Activated gamma-delta T cell (primary cell): ENCODE measurements at places on chromosomes 1 and 21.

DNA sequence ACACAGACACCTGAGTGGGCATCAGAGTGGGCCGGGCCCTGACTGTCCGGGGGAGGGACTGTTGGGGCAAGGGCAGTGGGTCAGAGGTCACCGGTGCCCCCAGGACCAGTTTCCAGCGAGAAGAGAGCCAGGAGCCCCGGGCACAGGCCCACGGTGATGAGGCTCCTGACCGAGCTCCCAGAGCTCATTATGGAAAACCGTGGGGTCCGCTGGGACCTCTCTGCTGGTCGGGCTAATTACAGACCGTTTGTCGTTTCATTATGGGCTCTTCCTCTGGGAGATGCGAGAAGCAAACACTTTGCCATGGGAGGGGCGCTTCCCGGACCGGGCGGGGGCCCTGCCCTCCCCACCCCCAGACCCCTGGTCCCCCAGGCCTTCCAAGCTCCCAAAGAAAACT is 12.0 kb upstream of the TTLL10 start:
- no peak for DNase-seq

DNA sequence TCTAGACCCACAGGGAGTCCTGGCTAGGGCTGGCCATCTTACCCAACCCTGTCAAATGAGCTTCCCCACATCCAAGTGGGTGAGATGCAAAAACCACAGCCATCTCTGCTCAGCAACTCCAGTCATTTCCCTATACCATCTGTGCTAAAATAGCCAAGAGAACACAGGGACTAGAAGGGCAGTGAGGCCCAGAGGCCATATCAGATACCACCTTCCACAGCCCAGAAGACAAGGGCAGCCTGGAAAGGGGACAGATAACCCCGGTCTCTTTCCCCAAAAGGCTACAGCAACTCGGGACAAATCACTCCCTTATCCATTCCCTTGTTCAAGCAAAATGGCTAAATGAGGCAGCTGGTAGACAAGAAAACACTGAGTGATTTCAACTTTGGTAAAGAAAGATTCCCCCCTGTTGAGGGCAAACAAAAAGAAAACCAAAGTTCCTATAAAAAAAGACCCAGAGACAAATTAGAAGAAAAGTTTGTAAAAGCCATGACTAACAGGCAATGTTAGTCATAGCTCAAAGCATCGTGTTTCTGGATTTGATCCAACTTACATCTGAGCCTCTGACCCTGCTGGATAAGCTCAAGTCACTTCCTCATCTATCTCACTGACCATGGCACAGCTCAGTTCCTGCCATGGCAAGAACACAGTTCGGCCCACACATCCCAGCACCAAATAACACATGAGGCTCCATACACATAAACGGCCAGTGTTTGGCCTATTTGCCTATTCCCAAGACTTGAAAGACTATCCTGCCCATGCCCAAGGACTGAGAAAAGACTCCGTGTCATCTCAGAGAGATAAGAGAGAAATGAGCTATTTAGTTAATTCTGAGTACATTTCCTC is 3.1 kb downstream of the LAMB3 start:
- DNase-seq, result no peak

GRCh38 chr21:40950970-40951369 is 104.0 kb upstream of the DSCAM start:
- no peak for DNase-seq

DNA sequence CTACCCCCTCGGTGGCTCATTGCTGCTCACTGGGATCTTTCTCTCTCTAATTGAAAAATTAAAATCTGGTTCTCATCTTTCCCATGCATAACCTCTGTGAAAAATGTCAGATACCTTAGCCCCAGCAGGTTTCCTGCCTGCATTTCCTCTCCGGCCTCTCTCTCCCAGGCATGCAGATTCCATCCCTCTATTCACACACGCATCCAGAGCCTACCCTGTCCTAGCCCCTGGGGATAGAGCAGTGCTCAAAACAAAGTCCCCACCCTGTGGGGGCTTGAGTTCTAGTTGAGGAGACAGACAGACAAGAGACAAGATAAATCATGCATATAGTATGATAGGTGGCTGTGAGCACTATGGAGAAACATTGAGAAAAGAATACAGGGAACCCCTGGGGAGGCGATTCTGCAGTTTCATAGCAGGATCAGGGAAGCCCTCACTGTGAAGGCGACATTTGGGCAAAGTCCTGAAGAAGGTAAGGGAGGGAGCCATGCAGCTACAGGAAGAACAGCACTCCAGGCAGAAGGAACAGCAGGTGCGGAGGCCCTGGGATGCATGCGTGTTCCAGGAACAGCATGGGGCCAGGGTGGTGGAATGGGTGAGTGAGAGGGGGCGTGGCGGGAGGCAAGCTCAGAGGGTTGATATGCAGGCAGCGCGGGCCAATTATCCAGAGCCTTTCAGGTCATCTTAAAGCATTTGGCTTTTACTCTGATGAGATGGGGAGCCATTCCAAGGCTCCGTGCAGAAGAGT is 3.5 kb upstream of the BSND start:
- DNase-seq, result no peak

- DNase-seq, result no peak
Measured at GRCh38 chr1:1539310-1540089, 924 bp downstream of the TMEM240 start.

DNA sequence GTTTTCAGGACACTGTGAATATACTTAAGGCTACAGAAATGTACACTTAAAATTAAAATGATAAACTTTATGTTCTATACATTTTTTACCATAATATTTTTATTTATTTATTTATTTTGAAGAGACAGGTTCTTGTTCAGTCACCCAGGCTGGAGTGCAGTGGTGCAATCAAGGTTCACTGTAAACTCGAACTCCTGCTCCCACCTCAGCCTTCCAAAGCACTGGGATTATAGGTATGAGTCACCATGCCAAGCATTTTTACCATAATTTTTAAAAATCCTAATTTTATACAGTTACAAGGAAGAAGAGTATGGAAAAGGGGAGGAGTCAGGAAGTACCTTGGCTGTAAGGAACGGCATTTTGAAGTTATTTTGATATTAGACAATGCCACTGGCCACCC is 23.6 kb upstream of the ANGPTL3 start:
- no peak for DNase-seq

DNA sequence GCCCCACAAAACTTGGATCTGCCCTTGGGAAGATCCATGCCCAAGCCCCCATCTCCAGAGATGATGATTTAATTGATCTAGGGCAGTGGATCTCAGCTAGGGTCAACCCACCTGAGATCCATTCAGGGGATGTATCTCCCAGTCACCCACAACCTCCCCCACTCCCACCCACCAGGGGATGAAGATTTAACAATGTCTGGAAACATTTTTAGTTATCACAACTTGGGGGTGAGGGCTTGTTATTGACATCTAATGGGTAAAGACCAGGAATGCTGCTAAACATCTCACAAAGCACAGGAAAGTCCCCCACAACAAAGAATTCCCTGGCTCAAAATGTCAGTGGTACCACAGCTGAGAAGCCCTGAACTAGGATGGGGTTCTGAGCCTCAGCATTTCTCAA is 45.0 kb upstream of the LPGAT1 start:
- DNase-seq, result no peak

GRCh38 chr1:212498283-212499040 is 65.7 kb downstream of the NENF start:
- no peak for DNase-seq
